ENCODE measurements at places on chromosomes 2 and 18.

GRCh38 chr2:43127208-43127940 lies 99.0 kb downstream of the ZFP36L2 start:
- DNase-seq: peak; percentile 51

- DNase-seq: no peak
These were observed 50.0 kb downstream of the RHBDD1 start for GRCh38 chr2:226885769-226886435.

GRCh38 chr2:44833171-44834069 lies 108.1 kb upstream of the SIX3 start:
- no peak for DNase-seq

- no peak for DNase-seq
These were observed 886.2 kb upstream of the NRXN1 start for GRCh38 chr2:51918113-51918512.

- no peak for DNase-seq
These were observed 57.6 kb downstream of the BMP10 start for GRCh38 chr2:68813596-68813995.

- peak; percentile 48 for DNase-seq
These were observed 822 bp downstream of the UBE2E3 start for GRCh38 chr2:180980943-180981911.

Measured in NCI-H82 (cell line).